Adipocyte (in vitro differentiated cells): ENCODE measurements at places on chromosomes 12 and 14.

DNA sequence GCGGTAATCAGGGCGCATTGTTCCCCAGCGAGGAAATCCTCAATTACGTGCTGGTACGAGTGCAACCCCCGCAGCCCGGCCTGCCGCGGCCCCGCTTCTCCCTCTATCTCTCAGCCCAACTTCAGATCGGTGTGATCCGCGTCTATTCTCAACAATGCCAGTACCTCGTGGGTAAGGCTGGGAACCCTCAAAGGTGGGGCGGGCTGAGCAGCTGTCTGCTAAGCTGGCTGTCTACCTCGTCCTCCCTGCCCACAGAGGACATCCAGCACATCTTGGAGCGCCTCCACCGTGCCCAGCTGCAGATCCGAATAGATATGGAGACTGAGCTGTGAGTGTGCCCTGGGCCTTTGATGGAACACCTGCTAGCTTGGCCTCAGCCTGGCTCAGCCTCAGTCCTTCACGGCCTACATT lies 996 bp downstream of the REC8 start:
- DNase-seq = no peak

GRCh38 chr12:131734336-131735152 lies 23.7 kb downstream of the SFSWAP start:
- DNase-seq = no peak

GRCh38 chr14:90731487-90731886 lies 84.7 kb downstream of the TTC7B start:
- no peak for DNase-seq

GRCh38 chr14:55781046-55781445 lies 201.0 kb downstream of the KTN1 start:
- peak; percentile 26 for DNase-seq

DNA sequence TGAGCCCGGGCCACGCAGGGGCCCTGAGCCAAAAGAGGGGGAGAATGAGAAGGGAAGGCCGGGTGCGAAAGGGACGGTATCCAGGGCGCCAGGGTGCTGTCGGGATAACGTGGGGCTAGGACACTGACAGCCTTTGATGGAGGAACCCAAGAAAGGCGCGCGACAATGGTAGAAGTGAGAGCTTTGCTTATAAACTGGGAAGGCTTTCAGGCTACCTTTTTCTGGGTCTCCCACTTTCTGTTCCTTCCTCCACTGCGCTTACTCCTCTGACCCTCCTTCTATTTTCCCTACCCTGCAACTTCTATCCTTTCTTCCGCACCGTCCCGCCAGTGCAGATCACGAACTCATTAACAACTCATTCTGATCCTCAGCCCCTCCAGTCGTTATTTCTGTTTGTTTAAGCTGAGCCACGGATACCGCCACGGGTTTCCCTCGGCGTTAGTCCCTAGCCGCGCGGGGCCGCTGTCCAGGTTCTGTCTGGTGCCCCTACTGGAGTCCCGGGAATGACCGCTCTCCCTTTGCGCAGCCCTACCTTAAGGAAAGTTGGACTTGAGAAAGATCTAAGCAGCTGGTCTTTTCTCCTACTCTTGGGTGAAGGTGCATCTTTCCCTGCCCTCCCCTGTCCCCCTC lies 3.0 kb downstream of the SSTR1 start:
- DNase-seq = peak; percentile 39

- DNase-seq = no peak
Measured at GRCh38 chr14:106276326-106277267, 750.2 kb downstream of the TMEM121 start.

GRCh38 chr12:123934829-123935228 lies 37.8 kb downstream of the CCDC92 start:
- DNase-seq = no peak

- no peak for DNase-seq
Measured at GRCh38 chr14:34806257-34806656, 68.9 kb downstream of the BAZ1A start.

GRCh38 chr14:96268431-96269358 lies 12.7 kb downstream of the BDKRB1 start:
- peak; percentile 97 for DNase-seq

DNA sequence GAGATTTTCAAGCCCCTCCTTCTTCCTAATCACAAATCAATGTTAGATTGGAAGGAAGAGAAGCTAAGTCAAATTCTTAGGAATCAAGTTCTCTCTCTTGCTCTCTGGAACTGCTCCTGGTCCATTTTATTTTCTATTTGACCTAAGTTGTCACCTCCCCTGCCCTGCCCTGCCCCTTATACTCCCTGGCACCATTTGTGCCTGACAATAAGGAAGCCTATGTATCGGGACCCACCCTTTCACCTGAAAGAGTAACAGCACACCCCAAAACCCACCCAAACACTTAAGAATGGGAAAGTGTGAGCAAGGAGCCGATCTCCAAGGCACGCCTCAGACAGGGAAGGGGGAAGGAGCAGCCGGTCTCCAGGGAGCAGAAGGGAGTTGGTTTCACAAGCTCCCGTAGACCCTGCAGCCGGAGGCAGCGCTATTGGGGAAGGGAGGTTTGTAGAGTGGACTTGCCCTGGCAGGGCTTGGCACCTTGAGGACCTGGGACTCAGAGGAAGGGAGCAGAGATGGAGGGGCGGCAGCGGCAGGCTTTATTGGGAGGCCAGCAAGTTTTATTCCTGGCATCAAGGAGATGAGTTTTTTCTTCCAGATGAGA lies 1.6 kb downstream of the LRRC74A start:
- DNase-seq = no peak

DNA sequence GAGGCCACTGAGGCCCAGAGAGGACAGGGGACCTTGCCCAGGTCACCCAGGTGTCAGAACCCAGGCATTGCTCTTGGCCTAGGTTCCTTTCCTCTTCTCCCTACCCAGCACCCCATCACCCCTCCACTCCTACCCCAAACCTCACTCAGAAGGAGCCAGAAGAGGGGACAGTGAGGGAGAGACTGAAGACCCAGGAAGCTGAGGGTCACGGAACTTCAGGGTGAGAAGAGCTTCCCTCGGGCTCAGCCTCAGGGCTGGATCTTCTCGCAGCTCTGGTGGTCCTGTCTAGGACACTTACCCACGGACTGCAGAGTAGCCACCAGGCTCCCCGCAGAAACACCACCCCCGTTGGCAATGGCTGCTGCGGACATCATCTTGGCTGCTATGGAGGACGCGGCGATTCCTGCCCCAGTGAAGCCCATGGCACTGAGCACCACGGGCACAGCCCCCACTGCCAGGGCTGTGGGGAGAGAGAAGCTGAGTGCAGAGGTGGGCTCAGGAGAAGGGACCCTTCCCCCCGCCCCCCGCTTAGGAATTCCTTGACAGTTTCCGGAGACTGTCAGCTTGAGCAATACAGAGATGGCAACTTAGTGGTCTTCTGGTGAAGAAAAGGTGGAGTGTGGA lies 1.1 kb downstream of the IFI27L2 start:
- no peak for DNase-seq

- DNase-seq = no peak
Measured at GRCh38 chr14:52467515-52468266, 84.6 kb downstream of the TXNDC16 start.

- DNase-seq = no peak
Measured at GRCh38 chr12:87943762-87944161, 85.4 kb downstream of the C12orf50 start.

- peak; percentile 87 for DNase-seq
Measured at GRCh38 chr14:51604073-51604472, 47.6 kb upstream of the FRMD6 start.

DNA sequence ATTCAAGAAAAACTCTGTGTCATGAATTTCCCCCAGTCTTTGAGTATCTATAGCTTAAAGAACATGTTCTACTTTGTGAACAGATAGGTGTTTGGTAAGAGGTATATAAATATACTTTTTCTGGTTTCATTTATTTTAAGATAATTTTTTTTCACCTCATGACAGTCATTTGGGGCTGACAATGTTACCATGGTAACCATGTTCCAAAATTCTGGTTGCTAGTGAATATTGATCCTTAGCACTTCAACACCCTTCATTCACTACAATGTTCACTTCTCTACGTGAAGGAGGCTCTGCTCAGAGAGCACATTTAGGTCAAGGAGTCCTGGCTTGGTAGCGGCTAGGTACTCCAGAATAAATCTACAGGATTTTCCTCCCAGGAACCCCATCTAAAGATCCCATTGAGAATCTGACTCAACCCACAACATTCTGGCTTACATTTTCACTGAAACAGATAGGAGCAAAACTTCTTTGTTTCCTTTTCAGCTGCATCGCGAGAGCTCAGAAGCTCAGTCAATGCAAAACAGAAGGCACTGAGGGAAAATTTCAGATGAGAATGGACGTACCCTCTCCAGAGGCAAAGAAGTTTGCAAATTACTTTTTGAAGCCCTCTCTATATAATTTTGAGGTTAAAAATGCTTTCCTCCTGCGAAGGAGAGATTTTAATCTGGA lies 93.6 kb downstream of the ARF6 start:
- DNase-seq = no peak

DNA sequence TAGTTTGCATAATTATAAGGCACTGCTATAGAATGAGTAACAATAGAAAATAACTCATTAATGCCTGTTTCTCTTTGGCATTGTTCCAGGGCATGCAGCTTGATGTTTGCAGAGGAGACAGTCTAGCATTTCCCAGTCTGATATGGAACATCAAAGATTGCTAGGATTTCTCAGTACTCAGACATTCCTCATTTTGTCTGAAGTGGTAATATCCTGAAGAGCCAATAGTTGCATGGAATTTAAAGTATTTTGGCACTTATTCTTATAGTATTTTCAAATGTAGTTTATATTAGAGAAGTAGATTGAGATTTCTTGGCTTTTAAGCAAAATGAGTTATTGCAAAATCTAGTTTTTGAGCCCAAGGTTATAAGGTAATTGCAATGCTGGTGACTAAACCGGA lies 337.3 kb upstream of the E2F7 start:
- DNase-seq = peak; percentile 70

DNA sequence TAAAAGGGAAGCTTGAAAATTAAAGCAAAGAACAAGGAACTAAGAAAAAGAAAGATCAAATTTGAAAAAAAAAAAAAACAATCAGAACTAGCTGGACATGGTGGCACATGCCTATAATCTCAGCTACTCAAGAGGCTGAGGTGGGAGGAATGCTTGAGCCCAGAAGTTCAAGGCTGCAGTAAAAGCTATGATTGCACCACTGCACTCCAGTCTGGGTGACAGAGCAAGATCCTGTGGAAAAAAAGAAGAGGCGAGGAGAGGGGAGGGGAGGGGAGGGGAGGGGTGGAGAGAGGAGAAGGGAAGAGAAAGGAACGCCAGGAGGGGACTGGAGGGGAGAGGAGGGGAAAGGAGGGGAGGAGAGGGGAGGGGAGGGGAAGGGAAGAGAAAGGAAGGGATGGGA lies 43.0 kb downstream of the EEA1 start:
- DNase-seq = no peak

- DNase-seq = peak; percentile 76
Measured at GRCh38 chr12:106084014-106084671, 54.6 kb downstream of the NUAK1 start.

- no peak for DNase-seq
Measured at GRCh38 chr12:5203274-5203673, 159.6 kb downstream of the KCNA5 start.

GRCh38 chr12:15427913-15428312 lies 105.6 kb downstream of the PTPRO start:
- DNase-seq = no peak

- DNase-seq = no peak
Measured at GRCh38 chr14:105061428-105062047, 3.7 kb downstream of the GPR132 start.

GRCh38 chr12:102417055-102417454 lies 63.3 kb downstream of the IGF1 start:
- DNase-seq = no peak

DNA sequence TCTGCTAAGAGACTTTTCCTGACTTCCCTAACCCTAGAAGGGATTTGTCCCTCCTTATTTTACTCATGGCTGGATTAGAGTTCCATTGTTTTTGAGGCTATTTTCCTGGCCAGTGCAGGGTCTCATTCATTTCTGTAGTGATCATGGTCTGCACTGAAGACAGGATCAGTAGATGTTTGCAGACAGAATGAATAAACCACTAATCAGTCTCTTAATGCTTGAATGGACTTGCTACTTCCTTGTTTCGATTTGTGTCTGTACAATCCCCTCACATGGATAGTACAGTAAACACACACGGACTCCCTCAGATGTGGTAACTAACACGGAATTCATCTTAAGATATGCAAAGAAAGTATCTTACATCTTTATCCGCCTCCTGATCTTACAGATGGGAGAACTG lies 102.6 kb upstream of the PRB2 start:
- DNase-seq = no peak

- DNase-seq = no peak
Measured at GRCh38 chr14:105888151-105888550, 361.8 kb downstream of the TMEM121 start.

GRCh38 chr14:96497586-96497985 lies 4.6 kb upstream of the PAPOLA start:
- DNase-seq = no peak

GRCh38 chr12:132263061-132263360 lies 66.4 kb downstream of the GALNT9 start:
- no peak for DNase-seq

- DNase-seq = no peak
Measured at GRCh38 chr14:98592611-98593170, 679.3 kb downstream of the BCL11B start.

- peak; percentile 56 for DNase-seq
Measured at GRCh38 chr12:106519607-106520021, 63.2 kb upstream of the RFX4 start.

DNA sequence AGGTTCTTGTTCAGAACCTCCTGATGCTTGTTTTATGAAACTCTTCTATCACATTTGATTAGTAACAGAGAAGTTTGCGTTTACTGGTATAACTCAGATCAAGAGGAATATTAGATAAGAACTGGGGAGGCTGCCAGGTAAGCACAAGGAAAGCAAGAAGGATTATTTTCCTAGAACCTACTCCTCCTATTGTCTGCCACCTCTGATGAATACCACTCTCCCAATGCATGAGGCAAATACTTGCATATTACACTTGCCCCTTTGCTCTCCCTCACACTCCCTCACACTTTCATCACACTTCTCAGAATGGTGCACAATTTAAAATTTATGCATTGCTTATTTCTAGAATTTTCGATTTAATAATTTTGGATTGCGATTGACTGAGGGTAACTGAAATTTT lies 43.6 kb downstream of the LIN7A start:
- DNase-seq = no peak

- no peak for DNase-seq
Measured at GRCh38 chr14:31125231-31125630, 82.4 kb downstream of the HECTD1 start.

- DNase-seq = no peak
Measured at GRCh38 chr12:27523305-27523641, 733 bp upstream of the PPFIBP1 start.

DNA sequence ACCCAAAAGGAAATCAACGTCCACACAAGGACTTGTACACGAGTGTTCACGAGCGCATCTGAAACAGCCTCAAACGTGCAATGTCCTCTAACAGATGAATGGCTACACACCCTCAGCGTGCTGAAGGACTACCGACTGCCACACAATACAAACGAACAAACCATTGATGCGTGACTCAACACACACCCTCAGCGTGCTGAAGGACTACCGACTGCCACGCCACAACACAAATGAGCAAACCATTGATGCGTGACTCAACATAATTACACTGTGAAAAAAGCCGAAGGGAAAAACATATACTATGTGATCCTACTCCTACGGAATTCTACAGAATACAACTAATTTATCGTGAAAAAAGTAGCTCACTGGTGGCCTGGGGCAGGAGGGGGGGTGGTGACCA lies 25.1 kb upstream of the BTBD6 start:
- DNase-seq = no peak
